SHP77 treated with DMSO at 0.1 percent for 48 hours (cell line): ENCODE measurements at places on chromosomes 2 and 18.

DNA sequence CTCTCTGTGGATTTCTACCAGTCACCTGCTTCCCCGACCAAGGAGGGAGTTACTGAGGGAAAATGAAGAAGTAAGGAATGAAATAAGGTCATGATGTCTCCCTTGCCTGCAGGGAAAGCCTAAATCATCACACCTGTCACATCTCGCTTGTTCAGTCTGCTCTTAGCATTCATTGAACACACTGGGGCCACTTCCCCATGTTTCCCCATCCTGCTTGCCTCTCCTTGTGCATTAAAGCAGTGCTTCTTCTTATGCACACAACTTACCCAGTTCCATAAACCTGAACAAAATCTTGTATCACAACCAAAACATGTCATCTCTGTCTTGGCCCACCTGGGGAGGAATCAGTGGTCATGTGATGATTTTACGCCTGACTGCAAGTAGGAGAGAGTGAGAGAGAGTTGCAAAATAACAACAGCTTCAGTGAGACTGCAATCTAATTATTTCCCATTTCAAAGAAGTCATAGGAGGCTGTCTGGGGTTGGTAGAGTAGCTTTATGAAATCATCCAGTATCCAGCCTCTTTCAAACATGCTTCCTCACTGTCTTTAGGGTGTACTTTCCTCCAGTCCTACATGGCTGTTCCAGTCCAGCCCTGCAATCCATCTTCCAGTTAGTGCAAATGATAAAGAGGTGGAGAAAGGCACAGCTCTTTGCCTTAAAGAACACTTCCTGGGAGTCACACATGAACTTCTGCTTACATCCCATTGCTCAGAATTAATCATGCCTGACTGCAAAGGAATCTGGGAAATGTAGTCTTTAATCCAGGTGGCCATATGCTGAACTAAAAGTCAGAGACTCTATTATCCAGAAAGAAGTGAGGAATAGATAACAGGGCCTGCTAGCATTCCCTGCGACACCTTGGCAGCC lies 220.1 kb downstream of the HAUS1 start:
- no peak for DNase-seq

DNA sequence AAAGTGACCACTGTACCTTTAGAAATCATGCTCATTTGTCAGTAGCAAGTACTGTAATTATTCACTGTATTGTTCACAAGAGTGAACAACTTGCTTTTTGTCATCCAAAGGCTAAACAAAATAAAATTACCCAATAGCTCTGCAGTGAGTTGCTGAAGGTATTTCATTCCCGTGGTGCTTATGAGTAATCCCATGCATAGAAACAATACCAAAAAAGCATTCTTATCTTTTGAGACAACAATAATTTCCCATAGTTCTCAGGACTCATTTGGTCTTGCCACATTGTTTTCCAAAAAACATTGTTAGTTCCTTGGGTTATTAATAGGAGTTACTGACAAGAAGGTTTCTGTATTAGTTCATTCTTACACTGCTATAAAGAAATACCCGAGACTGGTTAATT lies 503.2 kb upstream of the FAM98A start:
- DNase-seq, result no peak

GRCh38 chr2:190984595-190984994 lies 29.4 kb downstream of the STAT1 start:
- DNase-seq, result no peak

DNA sequence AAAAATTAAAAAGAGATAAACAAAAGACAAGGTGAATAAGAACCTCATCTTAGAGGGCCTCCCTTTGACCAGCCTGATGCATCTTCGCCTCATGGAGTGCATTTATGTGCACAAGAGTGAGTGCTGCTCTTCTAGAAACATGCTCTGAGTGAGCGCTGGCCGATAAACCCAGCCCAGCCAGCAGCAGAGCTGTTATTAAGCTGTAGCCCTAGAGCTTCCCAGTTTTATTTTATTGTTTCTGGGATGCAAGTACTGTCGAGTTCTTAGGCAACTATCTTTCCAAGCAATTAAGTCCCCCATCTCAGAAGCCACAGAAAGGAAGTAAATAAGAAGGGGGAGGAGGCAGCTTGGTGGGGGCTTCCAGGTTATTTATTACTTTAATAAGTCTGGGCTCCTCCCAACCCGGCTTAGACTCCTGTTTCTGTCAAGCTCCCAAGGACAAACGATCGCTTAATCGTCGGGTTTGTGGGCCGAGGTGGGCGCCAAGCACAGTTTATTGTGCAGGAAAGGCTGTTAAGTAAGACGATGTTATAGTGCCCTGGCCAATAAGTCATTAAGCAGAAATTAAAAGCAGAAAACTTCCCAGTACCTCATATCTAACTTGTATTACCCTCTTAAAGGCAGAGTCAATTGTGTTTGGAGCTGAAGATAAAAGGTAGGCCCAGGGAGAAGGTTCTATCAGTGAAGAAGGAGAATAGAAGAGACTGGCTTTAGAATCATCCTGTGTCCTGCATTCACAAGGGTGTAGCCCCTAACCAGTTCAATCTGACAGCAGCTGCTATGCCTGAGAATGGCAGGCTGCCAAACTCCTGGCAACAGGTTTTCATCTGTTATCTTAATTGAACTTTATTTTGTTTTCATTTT lies 176.3 kb downstream of the PIK3C3 start:
- DNase-seq, result peak; percentile 33

GRCh38 chr2:236342507-236342906 lies 78.3 kb upstream of the ASB18 start:
- DNase-seq, result no peak

DNA sequence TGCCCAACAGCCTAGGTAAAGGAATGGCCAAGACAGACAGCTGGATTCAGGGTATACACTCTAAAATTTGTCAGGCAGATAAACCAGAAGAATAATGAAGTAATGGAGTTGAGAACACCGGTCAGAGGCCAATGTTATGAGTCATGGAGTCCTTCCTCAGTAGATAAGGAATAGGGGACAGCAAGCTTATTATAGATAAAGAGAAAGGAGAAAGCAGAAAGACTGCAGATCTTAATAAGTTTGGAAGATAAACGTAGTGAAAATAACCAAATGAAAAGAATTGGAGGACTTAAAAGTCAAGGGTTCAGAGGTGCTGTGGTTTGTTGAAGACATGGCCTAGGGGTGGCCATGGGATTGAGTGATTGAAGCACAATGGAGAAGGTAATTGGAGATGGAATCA lies 63.5 kb upstream of the NFE2L2 start:
- no peak for DNase-seq

DNA sequence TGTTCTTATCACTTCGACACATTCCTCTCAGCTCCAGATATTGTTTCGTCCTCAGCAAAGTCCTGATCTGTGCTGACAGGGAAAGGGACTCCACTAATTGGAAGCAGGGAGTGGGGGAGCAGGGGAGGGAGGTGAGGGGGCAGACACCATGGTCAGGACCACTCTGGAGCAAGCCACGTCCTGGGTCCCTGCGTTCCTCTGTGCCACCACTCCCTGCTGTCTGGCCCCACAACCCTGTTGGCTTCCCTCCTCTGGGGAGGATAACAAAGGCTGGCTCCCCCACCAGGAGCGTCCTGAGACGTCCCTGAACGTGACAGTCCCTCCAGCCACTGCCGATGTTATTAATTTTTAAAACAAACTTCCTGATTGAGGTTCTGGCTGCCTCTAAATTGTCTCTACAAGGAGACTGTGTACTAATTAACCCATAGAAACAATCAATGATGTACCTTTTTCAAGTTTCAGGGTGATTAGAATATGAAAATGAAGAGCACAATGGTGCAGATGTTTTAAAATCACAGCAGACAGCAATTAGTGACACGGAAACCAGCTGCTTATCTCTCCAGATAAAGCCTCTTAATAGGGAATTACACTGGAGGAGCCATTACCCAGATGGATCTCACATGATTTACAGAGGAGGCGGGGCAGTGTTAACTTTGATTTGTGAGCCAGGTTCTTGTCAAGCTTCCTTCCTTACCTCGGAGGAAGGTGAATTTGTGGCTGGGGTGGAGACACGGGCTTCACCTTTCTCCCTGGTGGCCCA lies 257.5 kb downstream of the SETBP1 start:
- peak; percentile 42 for DNase-seq

DNA sequence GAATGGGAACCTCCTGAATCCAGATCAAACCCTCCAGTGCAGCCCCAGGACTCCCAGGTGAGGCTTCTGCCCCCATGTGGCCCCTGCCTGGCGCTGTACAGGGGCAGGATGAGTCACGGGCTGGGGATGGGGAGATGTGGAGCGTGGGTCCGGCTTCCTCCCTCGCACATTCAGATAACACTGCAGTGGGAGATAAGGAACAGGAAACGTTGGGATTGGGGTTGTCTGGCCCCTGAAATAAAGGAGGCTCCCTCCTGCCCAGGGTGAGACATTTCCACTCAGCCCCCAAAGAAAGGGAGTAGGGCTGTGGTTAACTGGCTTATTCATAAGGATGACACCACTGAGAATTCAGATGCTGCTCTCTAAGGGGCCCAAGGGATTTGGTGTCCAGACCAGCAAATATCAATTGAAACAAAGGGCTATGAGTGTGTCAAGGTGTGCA lies 30.7 kb downstream of the IGFBP5 start:
- DNase-seq, result no peak

GRCh38 chr18:24112874-24113615 lies 25.8 kb upstream of the CABYR start:
- DNase-seq, result peak; percentile 50

DNA sequence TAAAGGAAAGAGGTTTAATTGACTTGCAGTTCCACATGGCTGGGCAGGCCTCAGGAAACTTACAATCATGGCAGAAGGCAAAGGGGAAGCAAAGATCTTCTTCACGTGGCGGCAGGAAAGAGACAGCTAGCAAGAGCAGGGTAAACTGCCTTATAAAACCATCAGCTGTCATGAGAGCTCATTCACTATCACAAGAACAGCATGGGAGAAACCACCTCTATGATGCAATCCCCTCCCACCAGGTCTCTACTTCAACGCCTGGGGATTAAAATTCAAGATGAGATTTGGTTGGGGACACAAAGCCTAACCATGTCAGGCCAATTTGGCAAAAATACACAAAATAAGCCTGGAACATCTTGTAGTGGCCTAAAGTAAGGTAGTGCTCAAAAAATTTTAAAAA lies 152.6 kb downstream of the COL6A3 start:
- DNase-seq, result no peak

- no peak for DNase-seq
Observed at GRCh38 chr2:219071131-219071816, 10.6 kb upstream of the IHH start.

GRCh38 chr2:22600156-22600555 lies 784.8 kb upstream of the KLHL29 start:
- no peak for DNase-seq

DNA sequence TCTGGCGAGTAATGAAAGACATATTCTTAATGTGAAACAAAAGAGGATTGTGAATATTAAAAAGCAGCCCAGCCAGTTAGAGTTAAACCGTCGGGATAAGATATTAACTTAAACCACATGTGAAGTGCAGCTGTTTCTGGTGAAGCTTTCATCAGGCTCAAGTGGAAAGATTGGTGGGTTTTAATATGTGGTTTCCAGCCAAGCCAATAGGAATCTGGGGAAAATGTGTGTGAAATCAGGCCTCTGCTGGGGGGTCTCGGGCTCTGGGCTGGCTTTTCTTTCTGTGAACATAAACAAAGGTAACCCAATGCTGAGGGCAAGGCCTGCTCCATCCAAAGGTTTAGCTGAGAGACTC lies 279.6 kb downstream of the SLC4A3 start:
- DNase-seq, result no peak

- DNase-seq, result no peak
Observed at GRCh38 chr2:20431772-20432171, 15.1 kb upstream of the RHOB start.

DNA sequence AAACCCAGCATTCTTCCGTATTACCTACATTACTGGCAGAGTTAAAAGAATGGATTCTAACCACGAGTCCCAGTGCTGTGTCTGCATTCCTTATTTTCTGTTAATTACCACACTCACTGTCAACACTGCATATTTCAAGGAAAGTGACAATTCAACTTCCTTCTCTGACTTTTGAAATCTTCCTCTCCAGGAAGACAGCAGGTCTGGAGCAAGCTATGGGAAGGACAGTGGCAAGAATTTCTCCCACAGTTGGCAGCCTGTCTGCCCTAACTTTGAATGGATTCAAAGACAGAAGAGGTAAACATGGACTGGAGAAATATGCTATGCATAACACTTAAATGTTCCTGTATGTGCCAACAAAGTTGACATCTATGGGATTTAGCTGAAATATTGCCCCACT lies 700.5 kb upstream of the CHAC2 start:
- no peak for DNase-seq

DNA sequence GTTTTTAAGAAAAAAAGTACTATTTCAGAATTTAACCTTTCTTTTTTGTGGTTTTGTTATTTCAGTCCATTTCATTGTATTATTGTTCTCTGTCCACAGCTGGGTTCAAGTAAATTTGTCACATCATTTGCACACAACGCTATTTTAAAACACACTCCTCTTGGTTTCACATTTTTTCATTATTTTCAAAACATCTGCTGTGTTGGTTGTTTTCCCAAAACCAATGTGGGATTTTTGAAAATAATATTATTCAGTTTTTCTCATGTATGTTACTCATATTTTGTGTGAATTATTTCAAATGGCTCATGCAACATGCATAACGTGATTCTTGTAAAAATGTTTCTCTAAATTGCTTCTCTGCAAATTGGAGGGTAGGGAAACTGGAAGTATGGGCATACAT lies 589.2 kb downstream of the METTL4 start:
- DNase-seq, result no peak

GRCh38 chr2:55090702-55091101 lies 40.5 kb upstream of the RTN4 start:
- no peak for DNase-seq

DNA sequence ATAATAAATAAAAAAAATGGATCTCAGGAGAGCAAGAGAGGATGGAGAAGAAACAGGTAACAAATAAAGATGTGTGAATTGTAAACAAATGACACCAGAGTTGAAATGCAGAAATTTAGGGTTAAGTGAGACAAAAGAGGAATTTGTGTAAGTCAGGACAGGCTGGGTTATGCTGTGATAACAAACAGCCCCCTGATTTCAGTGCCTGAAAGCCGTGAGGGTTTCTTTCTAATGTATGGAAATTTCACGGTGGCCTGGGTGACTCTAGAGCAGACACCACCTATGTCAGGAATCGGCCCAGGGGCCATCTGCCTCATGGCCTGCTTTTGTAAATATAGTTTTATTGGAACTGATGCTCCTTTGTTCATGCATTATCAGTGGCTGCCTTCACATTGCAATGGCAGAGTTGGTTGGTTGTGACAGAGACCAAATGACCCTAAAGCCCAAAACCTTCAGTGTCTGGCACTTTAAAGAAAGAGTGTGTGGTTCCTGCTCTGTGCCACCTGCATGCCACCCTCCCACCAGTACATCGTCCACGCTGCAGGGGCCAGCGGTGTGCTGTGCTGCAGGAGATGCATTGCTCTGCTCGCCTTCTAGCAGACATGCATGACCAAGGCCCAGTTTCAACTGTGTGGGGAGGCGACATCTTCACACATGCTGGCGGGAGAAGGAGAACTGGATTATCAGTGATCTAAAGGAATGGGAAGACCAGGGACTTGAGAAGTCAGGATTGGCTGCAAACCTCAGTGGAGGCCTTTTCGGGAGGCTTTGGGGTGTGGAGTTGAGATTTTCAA lies 221.2 kb upstream of the APCDD1 start:
- no peak for DNase-seq

- peak; percentile 8 for DNase-seq
Observed at GRCh38 chr2:155310589-155310988, 612.1 kb downstream of the KCNJ3 start.
